ENCODE measurements at places on chromosomes 7 and 10.

- no peak for DNase-seq
Observed at GRCh38 chr7:23098029-23098428, 7.6 kb upstream of the KLHL7 start.

DNA sequence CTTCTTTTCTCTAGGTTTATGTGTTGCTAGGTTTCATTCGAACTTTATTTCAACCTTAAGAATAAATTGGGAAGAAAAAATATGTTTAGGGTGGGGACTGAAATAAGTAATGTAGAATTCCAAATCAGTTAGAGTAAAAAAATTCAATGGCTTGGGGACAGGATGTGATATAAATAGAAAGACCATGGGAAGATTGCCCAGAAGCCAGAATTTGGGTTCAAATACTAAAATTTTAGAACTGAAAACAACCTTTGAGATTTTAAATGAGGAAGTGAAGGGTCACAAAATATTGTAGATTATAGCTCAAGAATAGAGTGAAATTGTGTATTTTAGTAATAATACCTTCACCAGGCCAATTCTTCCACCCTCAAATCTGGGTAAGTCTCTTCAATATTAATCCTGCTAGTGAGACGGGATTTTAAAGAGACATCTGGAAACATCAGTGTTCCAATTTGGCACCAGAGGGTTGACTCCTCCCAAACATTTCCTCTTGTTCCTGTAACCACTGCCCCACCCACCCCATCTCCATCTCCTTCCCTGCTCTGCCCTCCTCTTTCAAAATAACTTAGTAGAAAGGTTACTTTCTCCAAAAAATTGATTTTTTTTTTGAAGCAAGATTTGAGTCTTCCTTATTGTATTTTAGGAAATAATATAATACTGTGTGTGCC is 51.3 kb upstream of the FAM3C start:
- no peak for DNase-seq

DNA sequence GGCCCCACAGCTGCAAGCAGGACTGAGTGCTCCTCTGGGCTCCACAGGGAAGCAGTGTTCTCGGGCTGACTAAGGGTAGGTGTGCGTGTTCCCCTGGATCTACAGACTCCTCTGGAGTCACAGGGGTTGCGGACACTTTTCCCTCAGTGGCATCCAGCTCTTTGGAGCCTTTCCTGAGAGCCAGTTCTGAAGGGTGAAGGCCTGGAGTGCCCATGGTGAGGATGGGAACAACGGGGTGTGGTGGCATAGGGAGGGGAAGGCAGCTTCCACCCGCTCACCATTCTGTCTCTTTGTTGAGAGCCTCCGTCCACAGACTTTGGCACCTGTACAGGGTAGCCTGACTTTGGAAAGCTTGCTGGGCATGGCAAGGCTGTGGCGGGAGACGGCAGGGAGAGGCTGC is 104.1 kb upstream of the PCBD1 start:
- DNase-seq = no peak

GRCh38 chr7:9507290-9507689 is 1073.9 kb downstream of the NXPH1 start:
- no peak for DNase-seq

- DNase-seq = no peak
Observed at GRCh38 chr7:94042381-94042780, 38.2 kb upstream of the BET1 start.

DNA sequence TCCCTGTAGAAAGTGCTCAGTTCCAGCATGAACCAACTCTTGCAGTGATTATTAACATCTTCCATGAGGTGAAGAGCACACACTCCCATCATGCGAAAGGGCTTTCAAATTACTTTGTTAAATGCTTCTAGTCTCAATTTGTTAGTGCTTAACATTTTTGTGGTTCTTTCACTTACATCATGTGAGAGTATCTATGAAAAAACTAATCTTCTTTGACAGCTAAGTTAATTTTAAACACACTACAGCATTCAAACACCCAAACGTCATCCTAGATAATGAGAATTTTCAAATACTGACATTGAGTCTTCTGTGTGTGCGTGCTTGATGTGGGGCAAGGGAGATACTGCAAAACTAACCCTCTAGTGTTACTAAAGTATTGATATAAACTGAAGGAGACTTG is 84.8 kb downstream of the ETV1 start:
- no peak for DNase-seq

GRCh38 chr7:12517451-12517850 is 53.1 kb upstream of the SCIN start:
- no peak for DNase-seq

- DNase-seq = no peak
Observed at GRCh38 chr10:111119637-111120036, 42.8 kb downstream of the ADRA2A start.

DNA sequence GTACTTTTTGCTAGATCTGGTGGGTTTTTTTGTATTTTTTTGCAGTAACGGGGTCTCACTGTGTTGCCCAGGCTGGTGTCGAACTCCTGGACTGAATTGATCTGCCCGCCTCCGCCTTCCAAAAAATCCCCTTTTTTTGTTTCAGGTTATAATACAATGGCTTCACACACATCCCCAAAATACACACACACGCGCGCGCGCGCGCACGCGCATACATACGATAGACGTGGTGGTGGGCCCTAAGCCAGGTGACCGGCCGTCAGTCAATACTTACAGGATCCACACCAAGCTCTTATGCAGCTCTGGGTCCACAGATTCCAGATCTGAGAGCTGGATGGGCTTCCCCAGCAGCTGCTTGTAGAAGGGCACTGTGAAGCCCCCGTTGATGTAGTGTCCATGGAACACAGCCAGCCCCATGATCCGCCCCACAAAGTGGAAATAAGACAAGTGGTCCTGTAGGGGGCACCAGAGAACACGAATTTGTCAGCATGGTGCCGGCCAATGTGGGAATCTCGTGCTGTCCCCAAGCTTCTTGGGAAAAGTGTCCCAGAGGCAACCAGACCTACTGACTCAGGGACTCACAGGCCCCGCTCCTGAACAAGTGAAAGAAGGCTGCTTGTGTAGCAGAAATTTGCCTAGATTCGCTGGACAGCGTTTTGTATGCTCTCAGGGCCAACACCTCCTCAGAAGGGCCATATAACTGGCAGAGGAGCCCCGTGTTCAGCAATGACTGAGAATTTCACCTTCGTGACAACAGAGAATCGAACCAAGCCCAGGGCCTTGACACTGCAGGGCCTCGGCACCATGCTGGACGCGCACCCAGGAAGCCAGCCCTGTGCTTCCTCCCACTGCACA is 103.6 kb downstream of the SMURF1 start:
- peak; percentile 43 for DNase-seq

DNA sequence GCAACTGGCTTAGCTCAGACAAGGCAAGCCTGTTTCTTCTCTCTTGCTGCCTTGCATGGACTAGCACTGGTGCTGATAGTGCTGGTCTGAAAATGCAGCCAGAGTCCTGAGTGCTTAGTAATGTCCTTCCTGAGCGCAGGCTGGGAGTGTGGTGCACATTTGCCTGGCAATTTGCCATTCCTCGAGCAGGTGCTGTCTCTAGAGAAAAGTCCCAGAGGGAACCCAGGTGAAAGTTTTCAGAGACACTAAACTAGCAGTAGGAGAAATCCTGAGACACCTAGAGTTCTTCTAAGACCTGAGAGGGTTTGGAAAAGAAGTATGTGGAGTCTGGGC is 1.9 kb downstream of the SFTPD start:
- no peak for DNase-seq

- no peak for DNase-seq
Observed at GRCh38 chr10:113379091-113379490, 173.8 kb upstream of the HABP2 start.

DNA sequence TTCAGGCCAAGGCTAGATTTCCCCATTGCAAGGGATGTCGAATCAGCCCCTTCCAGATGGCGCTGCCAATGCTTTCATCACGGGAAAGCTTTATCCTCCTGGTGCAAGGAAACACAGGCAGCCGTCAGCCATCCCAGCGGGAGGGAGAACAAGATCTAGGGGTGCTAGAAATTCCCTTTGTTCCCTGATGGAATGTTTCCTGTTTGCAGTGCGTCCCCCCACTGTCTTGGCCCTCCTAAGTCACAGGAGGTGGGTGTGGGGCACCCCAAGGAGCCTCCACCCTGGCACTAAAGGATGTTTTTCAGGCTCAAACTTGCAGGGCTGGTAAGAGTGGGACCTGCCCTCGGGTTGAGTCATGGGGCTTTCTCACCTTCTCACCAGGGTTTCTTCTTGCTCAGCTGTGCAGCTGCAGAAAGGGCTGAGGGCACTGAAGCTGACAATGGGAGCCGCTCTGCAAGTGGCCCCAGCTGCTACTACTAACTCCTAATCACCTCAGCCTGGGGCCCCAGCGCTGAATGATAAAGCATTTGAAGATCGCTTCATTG is 103.6 kb downstream of the PRPF18 start:
- no peak for DNase-seq

GRCh38 chr7:138555684-138556083 is 95.6 kb downstream of the TRIM24 start:
- DNase-seq = no peak

GRCh38 chr10:121926671-121927317 is 1.0 kb downstream of the ATE1 start:
- DNase-seq = no peak

GRCh38 chr10:75042292-75042974 is 69.0 kb upstream of the SAMD8 start:
- DNase-seq = no peak

DNA sequence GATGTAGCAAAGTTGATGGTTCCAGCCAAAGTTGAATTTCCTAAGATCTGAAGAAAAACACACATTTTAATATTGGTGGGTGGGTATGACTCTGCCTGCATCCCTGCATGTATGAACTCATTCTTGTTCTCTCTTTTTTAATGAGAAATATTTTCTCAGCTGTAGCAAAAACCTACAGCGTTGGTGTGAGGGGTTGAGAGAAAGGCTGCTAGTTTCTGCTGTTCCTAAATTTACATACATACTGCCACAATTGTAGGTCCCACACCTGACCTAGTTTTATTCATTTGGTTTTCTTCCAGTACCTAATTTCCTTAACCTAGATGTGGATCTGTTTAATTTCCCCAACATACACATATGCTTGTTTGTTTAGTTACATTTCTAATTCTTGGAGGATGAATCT is 4.6 kb downstream of the AGFG2 start:
- no peak for DNase-seq
